ENCODE measurements at places on chromosomes 3 and 15.
A peak's percentile ranks its signal among the peaks of the same experiment; 100 is the strongest.

DNA sequence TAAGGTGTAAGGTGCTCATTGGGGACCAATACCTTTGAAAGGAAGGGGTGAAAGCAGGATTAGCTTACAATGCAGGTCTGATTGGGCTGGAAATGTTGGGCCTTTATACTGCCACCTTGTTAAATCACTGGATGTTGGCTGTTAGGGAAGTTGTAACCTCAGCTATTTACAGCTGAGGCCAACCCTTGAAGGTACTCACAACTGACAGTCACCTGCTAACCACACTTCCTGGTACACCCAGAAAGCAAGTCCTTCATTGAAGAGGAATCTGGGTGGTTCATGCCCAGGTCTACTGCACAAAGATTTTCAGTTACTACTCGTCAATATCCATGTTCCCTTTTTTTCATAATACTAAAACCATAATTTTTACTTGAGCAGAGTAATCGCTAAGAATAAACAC is 65.4 kb upstream of the CLDN18 start:
- no peak for DNase-seq

GRCh38 chr15:75733761-75734651 is 21.4 kb upstream of the CSPG4 start:
- DNase-seq = no peak

- DNase-seq = no peak
Observed at GRCh38 chr15:39426552-39427532, 154.0 kb upstream of the THBS1 start.

DNA sequence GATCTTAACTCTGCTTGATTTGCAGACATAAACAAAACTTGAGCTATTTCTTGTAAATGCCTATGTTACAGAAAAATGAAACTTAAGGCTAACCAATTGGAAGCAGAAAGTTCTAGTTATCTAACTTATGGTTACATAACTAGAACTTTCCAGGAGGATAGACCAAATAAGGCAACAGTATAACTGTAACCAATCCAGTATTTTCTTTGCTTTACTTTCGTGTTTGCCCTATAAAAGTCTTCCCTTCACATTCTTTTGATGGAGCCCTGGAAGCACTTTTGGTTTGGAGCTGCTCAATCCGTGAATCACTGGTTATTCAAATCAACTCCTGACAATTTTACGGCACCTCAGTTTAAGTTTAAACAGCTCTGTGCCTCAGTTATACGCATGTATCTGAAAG is 164.6 kb downstream of the SUCLG2 start:
- DNase-seq = no peak

GRCh38 chr3:44132061-44132460 is 109.6 kb upstream of the TOPAZ1 start:
- no peak for DNase-seq

DNA sequence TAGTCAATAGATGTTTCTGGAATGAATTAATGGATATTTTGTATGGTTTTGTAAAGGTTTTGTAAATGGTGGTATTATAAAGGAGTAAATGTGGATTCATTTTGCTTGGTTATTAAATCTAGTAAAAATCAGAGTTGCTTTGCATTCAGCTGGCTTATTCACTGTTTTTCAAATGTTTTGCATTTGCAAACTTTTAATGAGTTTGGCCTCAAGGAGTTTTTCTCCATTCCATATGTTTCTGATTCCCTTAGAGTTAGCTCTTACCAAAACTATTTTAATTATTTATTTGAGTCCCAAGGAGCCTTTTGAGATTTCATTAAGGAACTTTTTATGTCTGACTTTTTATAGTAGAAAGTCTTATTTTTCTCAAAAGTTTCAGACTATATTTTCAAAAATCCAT is 992.2 kb downstream of the DIPK2A start:
- no peak for DNase-seq

GRCh38 chr3:18556001-18556408 is 130.9 kb upstream of the SATB1 start:
- no peak for DNase-seq

- no peak for DNase-seq
Observed at GRCh38 chr15:52731732-52732470, 52.7 kb upstream of the ATOSA start.

DNA sequence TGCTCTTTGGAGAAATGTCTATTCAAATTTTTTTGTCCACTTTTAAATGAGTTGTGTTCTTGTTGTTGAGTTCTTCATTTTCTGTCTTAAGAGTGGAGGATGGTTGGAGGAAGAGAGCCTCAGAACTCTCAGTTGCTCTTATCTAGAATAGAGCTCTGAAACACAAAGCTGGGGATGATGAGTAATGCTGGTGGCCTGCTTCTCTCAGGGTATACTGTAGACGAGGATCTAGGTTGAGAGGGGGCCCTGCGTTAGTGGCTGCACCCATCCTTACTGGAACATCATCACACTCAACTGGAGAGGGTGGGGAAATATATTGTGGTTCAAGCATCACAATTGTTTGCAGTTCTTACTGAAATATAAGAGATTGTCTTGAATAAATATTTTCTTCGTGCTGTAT is 1.8 kb downstream of the SPTSSB start:
- DNase-seq = no peak

GRCh38 chr3:77146004-77146403 is 106.1 kb downstream of the ROBO2 start:
- no peak for DNase-seq

GRCh38 chr3:60262546-60262945 is 988.7 kb downstream of the FHIT start:
- DNase-seq = no peak

- DNase-seq = no peak
Observed at GRCh38 chr3:8882642-8883041, 80.6 kb downstream of the RAD18 start.

DNA sequence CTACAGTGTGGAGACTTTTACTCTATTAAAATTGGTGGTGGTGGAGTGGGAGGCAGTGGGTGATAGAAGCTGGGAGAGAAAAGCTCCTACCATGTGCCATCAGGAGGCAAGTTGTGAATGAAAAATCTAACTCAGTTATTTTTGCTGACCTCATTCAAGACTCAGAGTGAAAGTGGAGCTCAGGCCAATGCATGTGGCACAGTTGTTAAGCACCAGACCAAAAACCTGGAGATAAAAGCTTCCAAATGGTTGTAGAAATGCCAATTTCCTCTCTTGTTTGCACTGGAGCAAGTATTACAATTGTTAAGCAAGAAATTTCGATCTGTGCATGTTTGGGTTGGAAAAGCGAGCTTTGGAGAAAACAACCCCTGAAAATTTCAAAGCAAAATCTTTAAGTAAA is 81.5 kb upstream of the PRICKLE2 start:
- DNase-seq = peak; percentile 57

GRCh38 chr3:24596626-24597025 is 102.0 kb upstream of the THRB start:
- no peak for DNase-seq

DNA sequence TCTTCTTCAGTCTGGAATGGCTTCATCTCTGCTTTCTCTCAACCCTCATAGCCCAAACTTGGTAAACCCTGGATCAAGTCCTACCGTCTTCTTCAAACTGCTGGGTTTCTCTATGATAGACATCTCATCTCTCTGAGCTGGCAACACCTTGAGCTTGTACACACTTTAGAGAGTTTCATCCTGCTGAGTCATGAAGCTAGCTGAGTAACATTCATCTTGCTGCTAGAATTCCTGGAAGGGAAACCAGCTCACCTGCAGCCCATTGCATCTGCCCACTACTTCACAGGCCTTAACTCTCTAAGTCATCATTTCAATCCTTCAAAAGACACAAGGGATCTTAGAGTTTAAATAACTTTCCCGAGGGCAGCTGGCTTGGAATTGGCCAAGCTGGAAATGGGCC is 175.5 kb upstream of the RORA start:
- no peak for DNase-seq

GRCh38 chr3:160413613-160414248 is 14.3 kb downstream of the SMC4 start:
- DNase-seq = peak; percentile 83

DNA sequence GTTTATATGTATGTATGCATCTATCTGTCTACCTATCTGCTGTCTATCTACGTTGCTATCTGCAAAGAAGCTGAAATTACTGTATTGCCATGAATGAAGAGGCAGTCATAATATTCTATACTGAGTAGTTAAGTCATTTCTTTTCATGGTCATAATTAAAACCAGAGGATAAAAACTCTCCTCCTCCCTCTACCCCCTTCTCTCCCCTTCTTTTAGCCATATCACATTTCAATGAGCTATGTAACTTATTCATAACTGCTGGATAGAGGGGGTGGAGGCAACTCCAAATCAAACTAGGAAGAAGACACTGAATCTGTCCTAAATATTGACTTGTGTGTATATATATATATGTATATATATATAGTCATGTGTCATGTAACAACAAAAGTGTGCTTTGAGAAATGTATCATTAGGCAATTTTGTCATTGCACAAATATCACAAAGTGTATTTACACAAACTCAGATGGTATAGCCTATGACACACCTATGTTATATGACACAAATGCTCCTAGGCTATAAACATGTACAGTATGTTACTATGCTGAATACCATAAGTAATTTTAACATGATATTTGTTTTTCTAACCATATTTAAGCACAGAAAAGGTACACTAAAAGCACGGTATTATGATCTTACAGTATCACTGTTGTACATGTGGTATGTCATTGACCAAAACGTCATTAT is 229.7 kb upstream of the KCNMB2 start:
- no peak for DNase-seq

DNA sequence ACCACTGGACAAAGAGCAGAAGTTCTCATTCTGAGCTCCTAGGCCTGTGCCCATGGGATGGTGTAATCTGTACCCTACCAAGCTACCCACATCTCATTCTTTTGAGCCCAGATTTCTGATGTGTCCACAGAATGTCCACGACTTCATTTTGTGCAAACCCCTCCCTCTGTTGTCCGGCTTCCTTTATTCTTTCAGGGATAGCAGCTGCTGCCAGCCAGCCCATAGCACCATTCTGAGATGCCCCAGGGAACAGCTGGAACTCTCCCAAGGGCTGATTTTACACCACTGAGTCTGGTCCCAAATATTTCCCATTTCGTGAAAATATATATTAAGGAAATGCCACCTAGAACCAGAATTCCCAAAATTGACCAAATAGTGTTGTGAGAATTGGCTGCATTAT is 236.6 kb downstream of the SATB1 start:
- DNase-seq = no peak

DNA sequence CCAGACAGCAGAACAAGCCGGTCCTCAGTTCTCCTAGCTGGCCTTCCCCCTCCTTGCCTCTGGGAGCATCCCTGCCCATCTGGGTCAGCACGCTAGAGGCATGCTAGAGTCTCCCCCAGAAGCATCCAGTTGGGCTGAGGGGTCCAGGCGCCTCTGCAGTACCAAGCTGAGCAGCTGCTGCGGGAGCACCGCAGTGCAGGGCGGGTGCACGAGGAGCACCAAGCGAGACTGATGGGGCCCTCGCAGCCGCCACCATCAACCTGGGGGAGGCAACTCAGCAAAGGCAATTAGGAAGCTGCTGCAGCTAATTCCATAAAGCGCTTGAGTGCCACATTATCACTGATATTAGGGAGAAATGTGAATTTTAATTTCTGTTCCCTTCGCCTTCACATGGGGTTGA is 12.4 kb downstream of the CACNA2D3 start:
- DNase-seq = no peak

- DNase-seq = no peak
Observed at GRCh38 chr3:156189927-156190326, 69.5 kb downstream of the KCNAB1 start.

- no peak for DNase-seq
Observed at GRCh38 chr3:53035825-53036619, 9.9 kb downstream of the SFMBT1 start.

- no peak for DNase-seq
Observed at GRCh38 chr15:63134245-63134985, 12.8 kb downstream of the LACTB start.

- no peak for DNase-seq
Observed at GRCh38 chr3:103791786-103792515, 1357.1 kb downstream of the ZPLD1 start.

- DNase-seq = no peak
Observed at GRCh38 chr15:29403772-29404171, 134.2 kb upstream of the NSMCE3 start.

- no peak for DNase-seq
Observed at GRCh38 chr3:197398286-197398878, 100.0 kb upstream of the DLG1 start.

- no peak for DNase-seq
Observed at GRCh38 chr15:83346342-83346741, 61.9 kb upstream of the BNC1 start.

DNA sequence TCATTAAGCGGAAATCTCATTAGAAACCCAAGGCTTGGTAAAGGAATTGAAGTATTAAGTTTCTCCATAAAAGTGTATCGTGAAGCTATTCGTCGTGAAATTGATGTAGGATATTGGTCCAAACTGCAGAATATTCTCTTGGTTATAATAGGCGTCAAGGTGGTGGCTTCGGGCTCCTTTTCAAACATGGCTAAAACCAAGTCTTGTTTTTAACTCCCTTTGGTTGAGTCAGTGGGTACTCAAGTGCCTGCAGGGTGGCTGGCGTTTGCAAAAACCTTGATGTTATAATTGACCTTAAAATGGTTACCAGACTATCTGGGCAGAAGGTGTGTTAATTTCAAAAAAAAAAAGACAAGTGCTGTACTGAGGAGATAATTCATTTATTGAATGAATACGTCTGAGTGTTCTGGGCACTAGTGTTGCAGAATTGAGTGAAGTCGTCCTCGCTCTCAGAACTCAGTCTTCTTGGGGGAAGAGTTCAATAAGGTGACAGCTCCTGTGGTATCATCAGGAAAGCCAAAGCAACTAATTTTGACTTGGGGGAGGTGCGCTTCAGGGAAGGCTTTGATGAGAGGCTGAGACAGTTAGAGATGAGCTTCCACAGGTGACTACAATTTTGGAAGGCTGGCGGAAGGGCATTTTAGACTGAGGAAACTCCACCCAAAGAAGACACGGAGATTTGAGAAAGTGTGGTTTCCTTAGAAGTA is 1.5 kb downstream of the UBE2Q2 start:
- no peak for DNase-seq

GRCh38 chr15:100350434-100351226 is 8.9 kb upstream of the ADAMTS17 start:
- DNase-seq = peak; percentile 84

DNA sequence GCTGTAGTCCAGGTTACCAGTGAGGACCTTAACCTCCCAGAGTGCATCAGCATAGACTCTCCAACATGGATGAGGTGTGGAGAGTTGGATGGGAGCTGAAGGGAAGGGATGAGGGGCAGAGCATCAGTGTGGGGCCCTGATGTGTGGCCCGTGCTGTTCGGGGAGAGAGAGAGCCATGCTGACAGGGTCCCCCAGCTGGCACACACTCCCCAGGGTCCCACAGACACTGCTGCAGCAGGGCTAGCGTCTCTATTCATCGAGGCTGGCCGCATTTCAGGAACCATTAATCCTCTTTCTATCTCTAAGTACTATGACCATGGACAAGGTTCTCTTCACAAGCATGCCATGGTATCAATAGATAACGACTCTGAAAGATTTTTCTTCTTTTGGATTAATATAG is 85.9 kb upstream of the PLXNA1 start:
- no peak for DNase-seq

DNA sequence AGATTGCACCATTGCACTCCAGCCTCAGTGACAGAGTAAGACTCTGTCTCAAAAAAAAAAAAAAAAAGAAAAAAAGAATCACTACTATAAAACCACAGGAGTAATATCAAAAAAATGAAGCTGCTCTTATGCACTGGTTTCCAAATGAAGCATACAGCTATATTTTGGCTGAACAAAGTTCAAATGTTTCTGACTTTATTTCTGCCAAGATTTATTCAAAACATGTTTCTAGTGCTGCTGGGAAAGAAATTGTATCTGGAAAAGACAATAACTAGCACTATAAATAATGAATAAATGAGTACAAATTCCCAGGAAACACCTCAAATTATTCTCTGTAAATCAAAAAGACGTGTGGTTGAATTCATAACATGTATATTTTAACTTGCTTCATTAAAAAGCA is 102.5 kb upstream of the MME start:
- DNase-seq = no peak

- DNase-seq = no peak
Observed at GRCh38 chr15:78168608-78169007, 19.4 kb downstream of the IDH3A start.
